ENCODE measurements at places on chromosomes 4 and X.

DNA sequence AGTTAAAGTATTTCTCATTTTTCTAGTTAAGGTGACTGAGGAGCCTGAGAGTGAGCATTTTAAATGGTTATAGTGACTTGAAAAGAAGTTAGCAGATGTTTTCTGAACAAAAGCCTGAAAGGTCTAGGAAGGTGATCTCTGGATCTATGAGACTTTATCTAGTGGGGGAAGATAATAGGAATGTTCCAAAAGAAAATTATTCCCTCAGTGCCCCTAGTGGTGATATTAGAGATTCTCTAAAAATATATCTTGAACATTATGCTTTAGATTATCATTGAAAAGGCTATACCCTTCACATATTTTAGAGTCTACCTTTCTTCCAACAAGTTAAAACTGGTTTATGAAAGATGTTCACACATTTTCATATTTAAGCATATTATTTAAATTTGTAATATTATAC, 69.0 kb upstream of the SPANXN1 start:
- no peak for DNase-seq

- DNase-seq, result no peak
Measured at GRCh38 chrX:120725874-120726273, 96.0 kb upstream of the C1GALT1C1 start.

DNA sequence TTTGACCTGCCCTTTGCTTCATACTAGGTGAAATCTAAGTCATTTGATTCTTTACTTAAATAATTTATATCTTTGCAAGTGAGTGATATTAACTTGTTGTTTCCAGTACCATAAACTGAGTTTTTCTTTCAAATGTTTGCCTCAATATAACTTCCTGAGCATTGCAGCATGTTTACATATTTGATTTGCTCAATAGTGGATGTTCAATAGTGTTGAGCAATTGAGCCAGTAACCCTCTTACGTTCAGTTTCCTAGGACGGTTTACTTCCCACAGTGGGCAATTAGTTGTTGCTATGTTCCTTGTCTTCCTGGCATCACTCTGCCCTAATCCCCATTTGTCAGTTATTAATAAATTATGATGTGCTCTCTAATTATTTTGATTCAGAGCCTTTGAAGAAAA, 278.5 kb downstream of the EPHA5 start:
- no peak for DNase-seq

GRCh38 chr4:140719022-140719421, 37.2 kb downstream of the TBC1D9 start:
- DNase-seq, result no peak

DNA sequence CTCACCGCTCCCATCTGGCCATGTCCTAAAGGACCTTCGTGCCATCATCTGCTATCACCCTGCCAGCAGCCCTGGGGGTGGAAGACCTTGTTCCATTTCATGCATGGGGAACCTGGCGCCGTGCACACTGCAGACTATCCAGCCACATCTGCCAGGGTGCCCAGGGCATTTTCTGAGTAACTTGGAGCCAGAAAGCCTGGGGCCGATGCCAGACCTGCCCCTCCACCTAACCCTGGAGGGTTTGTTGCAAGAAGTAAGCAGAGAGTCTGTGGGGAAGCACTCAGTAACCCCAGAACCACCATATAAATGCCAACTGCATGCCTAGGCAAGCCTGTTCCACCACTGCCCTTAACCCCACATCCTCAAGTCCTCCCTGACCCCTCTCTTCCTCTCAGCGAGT, 7.3 kb downstream of the HAUS7 start:
- DNase-seq, result no peak

GRCh38 chr4:75081561-75081960, 148.6 kb downstream of the PARM1 start:
- DNase-seq, result no peak

DNA sequence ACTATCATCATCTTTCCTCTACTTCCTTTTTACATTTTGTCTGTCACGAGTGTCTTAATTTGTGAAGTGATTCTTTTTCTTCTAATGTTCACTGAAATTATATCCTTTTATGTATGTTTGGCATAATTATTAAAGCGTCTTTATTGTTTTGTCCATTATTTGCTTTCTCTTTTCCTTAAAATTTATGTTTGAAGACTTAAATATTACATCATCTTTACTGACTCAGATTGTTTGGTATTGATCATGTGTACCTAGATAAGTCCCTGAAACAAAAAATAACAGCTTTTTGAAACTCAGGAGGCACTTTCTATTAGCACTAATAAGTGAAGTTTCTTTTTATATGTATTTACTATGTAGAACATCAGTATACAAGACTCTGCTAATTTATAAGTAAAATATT, 120.1 kb downstream of the RAP1GDS1 start:
- DNase-seq, result no peak

GRCh38 chrX:11566173-11566572, 99.5 kb downstream of the ARHGAP6 start:
- no peak for DNase-seq

GRCh38 chr4:56552273-56552672, 46.7 kb downstream of the ARL9 start:
- DNase-seq, result no peak

GRCh38 chr4:17309567-17310268, 202.2 kb downstream of the QDPR start:
- DNase-seq, result no peak

DNA sequence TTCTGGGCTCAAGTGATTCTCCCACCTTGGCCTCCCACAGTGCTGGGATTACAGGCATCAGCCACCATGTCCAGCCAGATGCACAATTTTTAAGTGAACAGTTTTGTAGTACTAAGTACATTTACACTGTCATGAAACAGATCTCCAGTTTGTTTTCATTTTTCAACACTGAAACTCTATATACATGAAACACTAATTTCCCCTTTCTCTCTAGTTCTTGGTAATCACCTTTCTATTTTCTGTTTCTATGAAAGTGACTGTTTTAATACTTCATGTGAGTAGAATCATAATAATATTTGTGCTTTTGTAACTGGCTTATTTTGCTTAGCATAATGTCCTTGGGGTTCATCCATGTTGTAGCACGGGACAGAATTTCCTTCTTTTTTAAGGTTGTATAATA, 237.4 kb downstream of the CAMK2D start:
- no peak for DNase-seq

- DNase-seq, result no peak
Measured at GRCh38 chr4:88729146-88729760, 31.6 kb upstream of the NAP1L5 start.
